Trophoblast cell (in vitro differentiated cells and primary cell): ENCODE measurements at places on chromosomes 13 and 19.

DNA sequence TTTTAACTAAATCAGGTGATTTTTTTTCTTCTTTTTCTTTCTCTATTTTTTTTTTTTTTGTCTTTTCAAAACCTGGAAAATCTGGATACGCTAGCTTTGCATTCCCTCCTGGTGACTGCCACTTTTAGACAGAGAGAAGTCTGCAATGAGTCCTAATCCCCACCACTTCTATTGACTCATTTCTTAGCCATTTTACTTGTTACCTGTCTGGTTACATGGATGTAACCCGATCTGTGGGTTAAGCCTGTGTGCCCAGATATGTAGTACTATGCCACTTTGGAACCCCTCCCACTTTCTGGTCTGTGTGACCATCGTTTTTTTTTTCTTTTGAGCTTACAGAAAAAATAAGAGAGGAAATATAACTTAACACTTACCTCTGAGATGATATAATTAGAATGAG lies 817.8 kb upstream of the PCDH9 start:
- no peak for DNase-seq

DNA sequence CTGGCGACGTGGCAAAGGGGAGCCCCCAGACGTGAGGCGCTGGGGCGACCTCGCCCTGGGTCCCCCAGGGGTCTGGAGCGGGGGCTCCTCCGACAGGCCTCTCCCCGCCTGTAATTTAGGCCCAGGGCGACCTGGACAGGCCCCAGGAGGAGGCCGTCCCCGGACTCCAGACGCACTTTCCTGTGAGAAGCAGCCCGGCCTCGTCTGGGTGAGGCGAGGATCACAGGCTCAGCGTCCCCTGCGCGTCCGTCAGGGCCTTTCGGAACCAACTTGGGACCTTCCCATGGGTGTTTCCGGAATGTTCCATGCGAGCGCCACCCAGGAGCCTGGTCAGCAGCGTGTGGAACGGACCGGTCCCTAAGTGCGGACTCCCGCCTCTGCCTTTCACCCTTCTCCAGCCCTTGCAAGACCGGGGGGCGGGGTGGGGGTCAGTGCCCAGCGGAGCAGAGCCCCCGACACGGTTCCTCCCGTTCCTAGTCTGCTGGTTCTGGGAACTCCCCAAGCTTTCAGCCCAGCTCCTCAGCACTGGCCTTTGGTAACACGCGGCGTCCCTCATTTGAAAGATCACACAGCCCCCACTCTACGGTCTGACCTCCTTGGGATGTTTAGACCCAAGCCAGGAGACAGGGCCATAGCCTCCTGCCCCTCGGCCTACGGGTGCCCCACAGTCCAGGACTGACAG lies 1.1 kb upstream of the GRTP1 start:
- no peak for DNase-seq

GRCh38 chr19:12792051-12792852 lies 966 bp downstream of the JUNB start:
- peak; percentile 73 for DNase-seq

- no peak for DNase-seq
Observed at GRCh38 chr13:23644527-23645138, 74.4 kb downstream of the TNFRSF19 start.

GRCh38 chr19:54551950-54552912 lies 21.4 kb upstream of the LILRA2 start:
- DNase-seq: no peak

GRCh38 chr19:39498798-39499642 lies at the start of gene DLL3:
Gene DLL3 (plus strand): TSS chr19:39498947. CDS start chr19:39498975, 28 bp downstream.
- no peak for DNase-seq

- peak; percentile 88 for DNase-seq
Observed at GRCh38 chr19:5966215-5966614, 11.7 kb downstream of the RANBP3 start.

GRCh38 chr19:35904311-35905068 lies 2.2 kb downstream of the HCST start:
- no peak for DNase-seq

- peak; percentile 49 for DNase-seq
Observed at GRCh38 chr13:101941095-101941783, 460.6 kb downstream of the FGF14 start.

- DNase-seq: peak; percentile 83
Observed at GRCh38 chr19:9014803-9015202, 4.6 kb upstream of the MUC16 start.

DNA sequence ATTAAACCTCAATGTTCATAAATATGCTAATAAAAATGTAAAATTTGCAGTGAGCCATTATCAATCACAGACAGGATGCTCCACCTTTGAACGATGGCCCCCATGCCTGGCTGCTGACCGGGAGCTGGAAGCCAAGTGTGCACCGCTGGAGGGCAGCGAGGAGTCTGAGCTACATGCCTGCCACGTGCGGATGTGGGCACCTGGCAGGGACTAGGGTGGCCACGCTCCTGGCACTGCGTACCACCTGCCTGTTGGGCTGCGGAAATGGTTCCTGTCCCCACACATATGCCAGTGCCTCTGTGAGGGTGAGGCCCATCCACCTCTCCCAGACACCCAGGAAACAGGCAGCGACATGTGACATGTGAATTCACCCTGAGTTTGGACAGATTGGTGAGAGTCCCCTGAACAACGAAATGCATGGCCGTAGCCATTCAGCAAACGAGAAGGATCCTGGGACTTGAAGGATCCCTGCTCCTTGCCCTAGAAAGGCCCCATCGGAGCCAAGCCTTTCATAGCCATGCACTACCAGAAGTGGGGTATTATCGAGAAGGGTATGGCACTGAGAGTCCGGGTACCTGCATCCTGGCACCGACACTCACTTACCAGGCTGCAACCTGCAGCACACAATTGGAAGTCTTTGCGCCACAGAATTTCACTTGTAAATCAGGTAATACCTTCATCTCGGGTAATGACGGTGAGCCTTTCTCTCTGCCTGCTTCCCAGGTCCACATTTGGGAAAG lies 35.8 kb downstream of the TSHZ3 start:
- no peak for DNase-seq

DNA sequence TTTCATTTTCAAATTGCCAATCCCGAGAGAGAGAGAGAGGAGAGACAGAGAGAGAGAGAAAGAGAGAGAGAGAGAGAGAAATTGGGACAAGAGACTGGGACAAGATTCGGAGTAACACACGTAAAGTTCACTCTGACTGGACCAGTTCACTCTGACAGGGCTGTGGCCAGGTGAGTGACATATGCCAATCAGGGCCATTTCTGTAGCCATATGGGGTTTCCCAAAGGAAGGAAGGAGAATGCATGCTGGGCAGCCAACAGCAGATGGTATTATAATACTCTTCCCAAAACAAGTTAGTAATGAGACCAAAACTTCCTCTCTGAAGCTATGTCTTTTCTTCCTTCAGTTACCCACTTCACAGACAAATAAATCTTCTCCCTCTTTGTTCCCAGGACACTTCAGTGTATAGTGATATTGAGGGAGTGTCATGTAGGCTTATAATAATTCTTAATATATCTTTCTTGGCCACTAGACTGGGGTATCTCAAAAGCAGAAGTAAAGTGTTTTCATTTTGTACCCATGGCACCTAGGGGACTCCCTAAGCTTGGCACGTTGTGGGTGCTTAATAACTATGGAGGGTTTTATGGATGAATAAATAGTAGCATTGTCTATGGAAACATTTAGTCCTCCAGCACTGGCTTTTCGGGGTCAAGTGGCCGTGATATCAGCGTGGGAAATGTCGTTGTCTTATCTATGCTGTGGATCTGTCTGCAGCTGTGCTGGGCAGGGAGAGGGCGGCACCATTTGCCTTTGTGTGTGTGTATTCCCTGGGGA lies 51.6 kb downstream of the SERP2 start:
- DNase-seq: no peak

- DNase-seq: no peak
Observed at GRCh38 chr13:113630296-113630695, 27.7 kb downstream of the ATP4B start.

- DNase-seq: no peak
Observed at GRCh38 chr13:39379118-39379517, 223.9 kb downstream of the LHFPL6 start.

DNA sequence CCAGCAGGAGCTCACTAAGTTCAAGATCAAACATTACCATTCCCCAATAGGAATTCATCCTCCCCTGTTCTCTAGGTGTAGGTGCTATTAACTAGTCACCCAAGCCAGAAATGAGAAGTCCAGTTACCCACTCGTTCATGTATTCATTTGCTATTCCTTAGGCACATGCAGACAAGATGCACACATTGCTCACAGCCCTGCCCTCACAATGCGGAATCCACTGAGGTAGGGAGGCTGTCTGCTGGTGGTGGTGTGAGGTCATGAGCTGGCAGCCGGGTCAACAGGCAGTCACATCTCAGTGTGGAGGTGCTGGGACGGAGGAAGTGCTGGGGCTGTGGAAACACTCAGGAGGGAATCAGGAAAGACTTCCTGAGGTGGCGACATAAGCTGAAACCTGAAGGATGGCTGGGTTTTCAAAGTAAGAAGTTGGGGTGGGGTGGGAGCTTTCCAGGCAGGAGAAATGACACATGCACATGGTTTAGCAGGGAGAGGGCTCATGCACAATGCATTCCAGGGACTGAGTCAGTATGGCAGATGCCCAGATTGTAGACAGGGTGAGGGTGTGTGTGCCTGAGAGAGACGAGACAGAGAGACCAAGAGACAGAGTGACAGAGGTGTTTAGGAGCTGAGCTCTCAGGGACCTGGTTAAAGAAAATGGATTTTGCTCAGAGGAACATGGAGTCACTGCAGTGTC lies 117.6 kb downstream of the USP12 start:
- DNase-seq: peak; percentile 33

DNA sequence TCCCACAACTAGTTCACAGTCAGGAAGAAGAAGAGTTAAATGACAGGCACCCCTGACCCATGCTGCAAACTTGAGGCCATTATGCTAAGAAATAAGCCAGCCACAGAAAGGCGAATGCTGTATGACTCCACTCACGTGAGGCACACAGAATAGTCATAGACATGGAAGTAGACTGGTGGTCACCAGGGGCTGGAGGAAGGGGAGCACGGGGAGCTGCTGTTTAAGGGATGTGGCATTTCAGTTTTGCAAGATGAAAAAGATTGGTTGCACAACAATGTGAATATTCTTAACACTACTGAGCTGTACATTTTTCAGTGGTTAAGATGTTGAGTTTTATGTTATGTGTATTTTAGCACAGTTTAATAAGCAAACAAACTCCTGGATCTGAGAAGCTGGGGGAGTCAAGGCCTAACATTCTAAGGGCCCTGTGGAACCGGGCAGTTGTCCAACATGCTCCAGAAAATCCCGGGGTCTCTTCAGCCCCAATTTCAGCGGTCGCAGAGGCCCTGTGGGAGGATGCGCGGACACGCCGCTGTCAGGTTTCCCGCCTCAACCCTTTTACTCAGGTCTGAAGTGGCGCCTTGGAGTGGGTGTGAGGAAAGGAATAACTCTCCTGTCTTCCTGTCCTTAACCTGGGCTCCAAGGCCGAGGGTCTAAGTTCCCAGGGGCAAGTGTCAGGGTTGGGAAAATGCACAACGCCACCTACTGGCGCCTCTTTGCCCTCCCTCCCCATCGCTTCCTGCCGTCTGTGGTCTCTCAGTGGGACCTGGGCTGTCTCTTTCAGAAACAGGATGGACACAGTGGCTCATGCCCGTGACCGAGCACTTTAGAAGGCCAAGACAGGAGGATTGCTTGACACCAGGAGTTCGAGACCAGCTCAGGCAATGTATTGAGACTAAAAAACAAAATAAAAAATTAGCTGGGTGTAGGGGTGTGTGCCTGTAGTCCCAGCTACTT lies 4.4 kb upstream of the TMEM272 start:
- no peak for DNase-seq

DNA sequence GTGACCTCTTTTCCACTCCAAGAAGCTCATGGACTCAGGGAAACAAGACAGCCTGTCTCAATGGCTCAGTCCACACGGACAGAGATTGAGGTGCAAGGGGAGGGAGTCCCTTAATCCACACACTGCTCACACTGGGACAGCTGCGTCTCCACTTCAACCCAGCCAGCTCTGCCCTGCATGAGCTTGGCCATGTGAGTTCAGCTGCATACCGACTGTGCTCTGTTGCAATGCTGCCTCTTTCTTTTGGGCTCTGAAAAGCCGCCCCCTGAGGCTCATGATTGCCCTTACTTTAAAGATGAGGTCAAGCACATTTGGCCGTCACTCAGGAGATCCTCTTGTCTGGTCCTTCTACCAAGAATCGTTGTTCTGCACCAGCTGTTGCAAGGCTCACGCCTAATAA lies 64.8 kb upstream of the KCTD15 start:
- DNase-seq: peak; percentile 30

DNA sequence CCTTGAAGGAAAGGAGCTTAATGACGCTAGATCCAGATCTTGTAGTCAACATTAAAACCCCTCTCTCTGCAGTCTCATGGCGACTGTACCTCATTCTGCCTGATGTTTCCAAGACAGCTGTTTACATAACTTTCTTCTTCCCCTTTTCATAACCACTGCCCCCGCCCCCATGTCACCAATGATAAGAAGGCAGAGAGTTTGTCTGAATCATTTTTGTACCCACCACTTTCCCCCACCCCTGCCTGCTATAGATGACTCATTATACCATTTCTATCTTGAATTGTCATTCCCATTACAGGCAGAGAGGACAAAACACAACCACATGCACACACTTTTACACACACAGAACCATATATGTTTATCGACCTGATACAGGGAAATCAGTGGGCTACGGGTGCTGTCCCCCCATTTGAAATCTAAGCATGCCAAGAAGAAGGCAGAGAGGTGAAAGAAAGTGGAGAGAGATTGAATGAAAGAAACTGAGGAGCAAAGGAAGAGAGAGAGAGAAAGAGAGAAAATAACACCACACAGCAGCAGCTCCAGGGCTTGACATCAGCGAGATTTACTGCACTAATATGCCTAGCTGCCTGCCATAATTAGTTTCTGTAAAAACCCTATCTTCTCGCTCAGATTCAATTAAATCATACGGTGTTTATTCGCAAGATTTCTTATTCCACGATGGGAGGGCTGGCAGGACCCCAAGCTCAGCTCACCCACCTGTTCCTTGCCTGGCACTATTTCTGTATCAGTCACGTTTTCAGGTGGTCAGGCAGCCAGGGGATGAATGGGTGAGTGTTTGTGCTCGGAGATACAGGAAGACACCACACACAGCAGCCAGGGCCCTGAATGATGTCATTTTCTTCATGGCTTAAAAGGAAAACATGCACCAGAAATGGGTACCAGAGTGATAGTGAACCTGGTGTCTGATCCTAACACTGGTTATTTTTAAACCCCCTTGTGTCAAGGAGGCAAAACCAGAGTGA lies 114.3 kb upstream of the SERP2 start:
- peak; percentile 21 for DNase-seq

- no peak for DNase-seq
Observed at GRCh38 chr19:30522341-30522740, 150.2 kb downstream of the ZNF536 start.

- no peak for DNase-seq
Observed at GRCh38 chr19:3275583-3276340, 51.3 kb downstream of the CELF5 start.

DNA sequence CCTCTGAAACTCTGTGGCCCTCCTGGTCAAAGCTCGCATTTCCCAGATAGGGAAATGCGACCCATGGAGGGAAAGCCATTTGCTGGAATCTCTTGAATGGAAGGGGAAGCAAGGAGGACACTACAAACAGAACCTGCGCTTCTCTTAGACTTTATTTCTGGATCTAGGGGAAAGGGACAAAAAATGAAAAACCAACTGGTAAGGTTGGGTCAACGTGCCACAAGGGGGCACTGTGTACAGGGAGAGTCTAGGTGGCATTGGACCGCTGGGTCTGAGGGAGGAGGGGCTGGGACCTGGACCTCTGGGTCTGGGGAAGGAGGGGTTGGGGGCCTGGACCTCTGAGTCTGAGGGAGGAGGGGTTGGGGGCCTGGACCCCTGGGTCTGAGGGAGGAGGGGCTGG lies 5.0 kb downstream of the KLK4 start:
- DNase-seq: peak; percentile 9
